ENCODE measurements at places on chromosomes 16 and 17.
A peak's percentile ranks its signal among the peaks of the same experiment; 100 is the strongest.

DNA sequence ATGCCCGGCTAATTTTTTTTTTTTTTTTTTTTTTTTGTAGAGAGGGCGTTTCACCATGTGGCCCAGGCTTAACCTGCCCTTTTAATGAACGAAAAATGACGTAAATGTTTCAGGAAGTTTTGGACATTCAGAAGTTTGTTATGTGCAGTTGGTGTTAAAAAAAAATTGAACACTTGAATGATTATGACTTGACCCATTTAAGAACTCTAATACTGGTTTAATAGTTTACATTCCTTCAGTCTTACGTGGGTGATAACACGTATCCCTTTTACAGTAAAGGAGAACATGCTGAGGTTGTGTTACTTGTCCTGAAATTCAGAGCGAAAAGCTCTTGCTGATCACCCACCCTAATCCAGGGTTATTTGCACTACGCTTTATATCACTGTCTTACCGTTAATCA is 1.7 kb downstream of the MLYCD start:
- no peak for DNase-seq

GRCh38 chr17:28613931-28614381 is at the start of gene RSKR:
RSKR (minus strand) TSS chr17:28614185; CDS start chr17:28614161, 24 bp downstream.
- no peak for DNase-seq

DNA sequence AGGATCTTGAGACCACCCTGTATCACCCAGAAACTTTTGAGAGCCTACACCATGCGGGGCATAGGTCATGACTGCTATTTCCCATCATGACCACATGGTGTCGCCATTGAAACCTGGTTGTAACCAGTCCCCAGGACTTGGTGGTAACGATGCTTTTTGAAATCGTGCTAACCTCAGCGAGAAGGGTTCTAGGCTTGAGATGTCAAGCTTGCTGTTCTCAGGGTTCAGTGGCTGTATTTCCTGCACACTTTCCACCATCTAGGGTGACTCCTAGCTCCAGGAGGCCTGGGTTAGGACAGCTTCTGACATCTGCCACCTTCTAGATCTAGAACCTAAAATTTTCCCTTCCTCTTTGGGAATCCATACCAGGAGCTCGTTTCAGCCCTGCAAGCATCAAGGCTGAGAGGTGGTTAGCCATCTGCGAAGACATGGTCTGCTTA is 13.0 kb upstream of the SPNS3 start:
- DNase-seq: peak; percentile 78

GRCh38 chr16:71853413-71853812 is 7.6 kb downstream of the ATXN1L start:
- DNase-seq: no peak

GRCh38 chr17:63764716-63765115 is 8.7 kb downstream of the CCDC47 start:
- DNase-seq: no peak

DNA sequence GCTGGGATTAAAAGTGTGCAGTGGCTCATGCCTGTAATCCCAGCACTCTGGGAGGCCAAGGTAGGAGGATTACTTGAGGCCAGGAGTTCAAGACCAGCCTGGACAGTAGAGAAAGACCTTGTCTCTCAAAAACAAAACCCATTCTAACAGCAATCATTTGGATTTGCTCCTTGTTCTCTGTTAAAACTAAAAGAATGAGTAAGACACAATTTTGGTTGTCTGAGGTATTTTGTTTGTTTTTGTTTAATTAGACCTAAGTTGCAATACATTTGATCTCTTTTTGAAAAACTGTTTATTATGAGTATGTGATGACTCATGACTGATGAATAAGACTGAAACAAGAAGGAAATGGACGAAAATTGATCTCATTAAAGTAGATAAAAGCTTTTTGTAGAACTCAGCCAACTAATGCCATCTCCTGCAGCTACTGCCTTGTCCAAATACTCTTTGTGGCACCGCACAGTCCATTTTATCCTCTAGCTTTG is 29.0 kb downstream of the GLG1 start:
- no peak for DNase-seq

GRCh38 chr16:24516900-24517669 is 22.3 kb upstream of the RBBP6 start:
- peak; percentile 85 for DNase-seq

DNA sequence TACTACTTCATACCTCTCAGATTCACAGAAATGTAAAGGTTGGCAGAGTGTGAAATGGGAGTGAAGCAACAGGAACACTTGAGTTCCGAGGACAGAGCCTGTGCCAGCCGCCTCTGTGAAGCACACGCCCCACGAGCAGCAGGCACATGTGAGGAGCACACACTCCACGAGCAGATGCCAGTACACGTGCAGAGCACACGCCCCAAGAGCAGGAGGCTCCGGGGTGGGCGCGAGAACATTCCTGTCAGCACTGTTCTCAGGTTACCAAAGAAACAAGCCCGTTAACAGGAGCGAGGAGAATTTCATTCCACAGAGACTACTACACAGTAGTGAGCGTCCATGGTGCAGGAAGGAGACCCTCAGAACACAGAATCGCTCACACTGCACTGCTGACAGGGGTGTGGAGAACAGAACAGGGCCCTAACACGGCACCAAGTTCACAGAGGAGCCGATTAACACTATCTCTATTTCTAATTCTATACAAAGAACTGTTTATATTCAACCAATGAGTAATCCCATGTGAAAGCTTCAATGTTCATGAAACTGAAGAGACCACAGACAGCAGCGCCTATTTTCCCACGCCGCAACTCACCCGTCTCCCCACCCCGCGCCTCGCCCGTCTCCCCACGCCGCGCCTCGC is 40.1 kb downstream of the KLHDC4 start:
- DNase-seq: no peak

DNA sequence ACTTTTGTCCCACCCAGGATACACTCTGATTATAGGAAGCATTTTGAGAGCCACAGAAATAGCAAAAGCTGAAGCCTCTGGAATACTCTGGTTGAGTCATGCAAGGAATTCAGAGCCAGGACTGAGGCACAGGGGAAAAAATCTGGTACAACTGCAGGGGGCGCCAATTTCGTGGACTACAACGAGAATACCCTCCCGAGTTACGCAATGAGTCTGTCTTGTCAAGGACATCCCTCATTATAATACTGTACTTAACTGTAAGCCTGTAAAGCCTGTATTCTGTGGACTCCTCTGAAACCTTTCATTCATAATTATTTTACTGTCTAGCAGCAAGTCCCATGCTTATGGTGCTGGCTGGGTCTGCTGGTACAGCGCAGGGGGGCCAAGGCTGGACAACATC is 7.8 kb downstream of the HOXB1 start:
- no peak for DNase-seq

DNA sequence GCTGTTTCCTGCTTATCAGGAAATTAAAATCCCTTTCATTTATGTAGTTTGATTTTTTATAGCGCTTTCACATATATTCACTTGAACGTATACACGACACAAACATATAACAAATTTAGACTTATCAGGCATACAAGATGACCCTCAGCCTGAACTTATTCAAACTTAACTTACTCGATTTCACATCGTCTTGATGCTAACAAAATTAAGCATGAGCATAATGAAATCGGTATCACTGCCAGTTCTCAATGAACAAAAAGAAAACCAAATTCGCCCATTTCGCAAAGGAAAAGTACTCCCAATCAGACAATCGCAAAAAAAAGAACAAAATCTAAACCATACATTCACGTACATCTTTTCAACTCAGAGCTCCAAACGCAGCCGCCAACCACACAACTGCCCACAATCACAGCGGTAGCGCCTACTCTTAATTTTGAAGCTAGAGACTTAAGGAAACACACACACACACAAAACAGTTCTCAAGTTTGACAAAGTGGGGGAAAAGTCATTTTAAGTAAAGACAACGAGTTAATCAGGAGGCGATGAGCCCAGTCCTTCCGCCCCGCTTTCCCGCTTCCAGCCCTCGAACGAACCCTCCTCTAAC is 1.1 kb downstream of the GJC1 start:
- DNase-seq: no peak

GRCh38 chr16:57915811-57916488 is 55.0 kb downstream of the CNGB1 start:
- DNase-seq: no peak

DNA sequence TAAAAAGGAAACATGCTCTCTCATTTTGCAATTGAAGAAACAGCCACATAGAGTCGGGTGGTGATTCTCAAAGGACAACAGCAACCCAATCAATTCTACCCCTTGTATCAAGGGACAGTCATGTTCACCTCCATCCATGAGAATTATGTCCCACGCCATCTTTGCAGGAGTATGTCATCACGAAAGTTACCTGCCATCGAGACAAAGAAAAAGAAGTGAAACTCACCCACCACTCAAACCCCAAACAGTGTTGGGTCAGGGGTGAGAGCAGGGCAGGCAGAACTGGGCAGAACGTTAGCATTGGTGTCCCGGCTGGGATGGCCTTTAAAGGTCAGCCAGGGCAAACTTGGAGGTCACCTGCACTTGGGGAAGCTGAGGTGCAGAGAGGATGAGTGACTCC is 24.2 kb upstream of the HNF1B start:
- no peak for DNase-seq

DNA sequence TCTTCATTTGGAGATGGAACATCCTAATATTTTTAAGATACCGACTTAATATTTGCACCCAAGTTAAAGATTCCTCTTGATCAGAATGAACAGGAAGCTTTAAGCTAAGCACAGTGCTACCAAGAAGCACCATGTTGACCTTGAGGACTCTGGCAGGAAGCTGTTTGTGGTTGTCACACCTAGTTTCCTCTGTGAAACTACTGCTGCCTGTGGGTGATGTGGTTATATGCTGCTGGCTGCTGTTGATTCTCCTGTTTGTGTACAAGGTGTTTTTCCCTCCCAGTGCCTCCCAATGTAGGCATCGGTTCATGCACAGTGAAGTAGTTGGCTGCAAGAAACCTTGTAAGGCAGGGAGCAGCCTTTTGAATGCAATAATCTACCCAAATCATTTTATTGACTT is 23.4 kb downstream of the RBL2 start:
- DNase-seq: no peak

DNA sequence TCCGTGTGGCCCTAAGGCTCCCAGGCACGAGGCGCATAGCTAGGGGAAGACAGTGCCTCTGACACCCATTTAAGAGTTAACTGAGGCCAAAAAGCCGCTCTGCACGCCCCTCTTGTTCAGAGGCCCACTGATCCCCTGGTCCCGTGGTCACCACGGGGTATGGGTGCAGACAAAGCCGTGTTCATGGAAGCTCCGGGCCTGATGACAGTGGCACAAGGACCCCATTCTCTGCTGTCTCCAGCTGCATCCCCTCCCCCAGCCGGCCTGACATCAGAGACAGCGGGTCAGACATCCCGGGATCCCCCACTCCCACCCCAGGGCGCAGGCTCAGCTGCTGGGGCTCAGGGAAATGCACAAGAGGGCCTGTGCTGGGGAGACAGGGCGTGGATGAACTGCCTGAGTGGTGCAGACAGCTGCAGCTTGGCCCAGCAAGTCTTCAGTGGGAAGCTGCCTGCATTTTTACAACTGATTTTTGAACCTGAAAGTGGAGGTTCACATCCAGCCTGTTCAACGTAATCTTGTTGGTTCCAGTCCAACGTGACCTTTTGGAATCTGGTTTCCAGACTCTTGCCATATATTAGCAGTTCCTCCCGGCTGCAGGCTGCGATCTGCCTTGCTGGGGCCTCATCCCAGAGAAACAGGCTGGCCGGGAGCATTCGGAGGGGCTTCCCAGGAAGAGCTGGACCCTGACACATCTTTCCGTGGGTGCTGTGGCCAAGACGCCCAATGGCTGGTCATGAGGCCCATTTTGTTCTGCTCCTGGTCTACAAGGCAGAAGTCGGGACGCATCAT is 9.7 kb upstream of the BAHCC1 start:
- DNase-seq: peak; percentile 91

GRCh38 chr17:39270923-39271322 is 45.2 kb upstream of the STAC2 start:
- DNase-seq: peak; percentile 66

GRCh38 chr16:57859331-57859730 is 57.0 kb upstream of the KIFC3 start:
- DNase-seq: no peak

- no peak for DNase-seq
Observed at GRCh38 chr17:48551214-48551555, 6.3 kb upstream of the HOXB2 start.

DNA sequence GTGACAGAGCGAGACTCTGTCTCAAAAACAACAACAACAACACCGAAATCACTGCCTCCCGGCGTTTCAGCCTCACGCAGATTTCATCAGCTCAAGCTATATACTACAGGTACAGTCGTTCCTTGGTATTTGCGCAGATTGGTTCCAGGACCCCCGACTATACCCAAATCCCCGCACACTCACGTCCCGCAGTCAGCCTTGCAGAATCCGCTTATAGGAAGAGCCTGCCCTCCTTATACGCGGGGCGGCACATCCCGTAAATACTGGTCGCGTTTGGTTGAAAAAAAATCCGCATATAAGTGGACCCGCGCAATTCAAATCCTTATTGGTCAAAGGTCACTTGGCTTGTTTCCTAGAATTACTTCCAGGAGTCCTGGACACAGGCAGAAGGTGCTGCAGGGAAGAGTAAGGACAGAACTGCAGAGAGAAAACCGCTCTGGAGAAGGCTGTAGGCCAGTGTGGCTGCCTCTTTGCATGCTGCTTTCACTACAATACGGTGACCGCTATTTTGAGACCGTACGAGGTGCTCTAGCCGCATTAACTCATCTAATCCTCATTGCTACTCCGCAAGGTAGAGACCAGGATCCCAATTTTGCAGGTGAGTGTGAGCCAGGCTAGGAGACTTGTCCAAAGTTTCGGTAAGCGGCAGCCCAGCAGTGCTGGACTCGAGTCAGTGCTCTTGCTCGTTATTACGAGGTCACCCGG is 718 bp downstream of the NDUFAB1 start:
- DNase-seq: no peak

DNA sequence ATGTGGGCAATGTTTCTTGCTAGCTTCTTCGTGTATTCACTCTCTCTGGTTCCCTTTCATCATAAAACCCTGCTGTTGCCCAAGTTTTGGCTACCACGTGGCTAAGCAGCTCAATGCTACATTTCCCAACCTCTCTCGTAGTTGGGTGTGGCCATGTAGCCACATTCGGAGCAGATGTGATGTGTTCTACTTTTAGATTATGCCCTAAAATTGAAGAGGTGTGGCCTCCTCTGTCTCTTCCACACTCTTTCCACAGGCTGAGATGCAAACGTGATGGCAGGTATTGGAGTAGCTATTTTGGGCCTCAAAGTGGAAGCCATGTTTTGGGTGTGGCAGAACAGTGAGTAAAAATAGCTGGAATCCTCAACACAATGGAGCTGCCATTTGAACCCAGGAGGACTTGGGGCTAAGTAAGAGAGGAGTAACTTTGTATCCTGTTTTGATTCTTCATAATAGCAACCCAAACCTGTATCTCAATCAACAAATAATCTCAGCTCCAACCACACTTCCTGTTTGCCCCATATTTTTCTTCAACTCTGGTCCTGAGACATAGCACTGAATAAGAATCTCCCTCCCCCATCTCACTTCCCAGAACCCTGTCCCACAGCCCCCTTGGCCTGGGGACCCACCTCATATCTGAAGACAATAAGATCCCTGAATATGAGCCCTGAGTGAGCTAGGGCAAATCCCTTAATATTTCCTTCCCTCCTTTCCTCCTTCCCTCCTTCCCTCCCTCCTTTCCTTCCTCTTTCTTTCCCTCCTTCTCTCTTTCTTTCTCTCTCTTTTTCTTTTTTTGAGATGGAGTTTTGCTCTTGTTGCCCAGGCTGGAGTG is 4.0 kb downstream of the NUPR1 start:
- no peak for DNase-seq

- no peak for DNase-seq
Observed at GRCh38 chr16:57289391-57290257, 5.2 kb upstream of the PLLP start.
